ENCODE measurements at places on chromosomes 16 and 17.
A peak's percentile ranks its signal among the peaks of the same experiment; 100 is the strongest.

DNA sequence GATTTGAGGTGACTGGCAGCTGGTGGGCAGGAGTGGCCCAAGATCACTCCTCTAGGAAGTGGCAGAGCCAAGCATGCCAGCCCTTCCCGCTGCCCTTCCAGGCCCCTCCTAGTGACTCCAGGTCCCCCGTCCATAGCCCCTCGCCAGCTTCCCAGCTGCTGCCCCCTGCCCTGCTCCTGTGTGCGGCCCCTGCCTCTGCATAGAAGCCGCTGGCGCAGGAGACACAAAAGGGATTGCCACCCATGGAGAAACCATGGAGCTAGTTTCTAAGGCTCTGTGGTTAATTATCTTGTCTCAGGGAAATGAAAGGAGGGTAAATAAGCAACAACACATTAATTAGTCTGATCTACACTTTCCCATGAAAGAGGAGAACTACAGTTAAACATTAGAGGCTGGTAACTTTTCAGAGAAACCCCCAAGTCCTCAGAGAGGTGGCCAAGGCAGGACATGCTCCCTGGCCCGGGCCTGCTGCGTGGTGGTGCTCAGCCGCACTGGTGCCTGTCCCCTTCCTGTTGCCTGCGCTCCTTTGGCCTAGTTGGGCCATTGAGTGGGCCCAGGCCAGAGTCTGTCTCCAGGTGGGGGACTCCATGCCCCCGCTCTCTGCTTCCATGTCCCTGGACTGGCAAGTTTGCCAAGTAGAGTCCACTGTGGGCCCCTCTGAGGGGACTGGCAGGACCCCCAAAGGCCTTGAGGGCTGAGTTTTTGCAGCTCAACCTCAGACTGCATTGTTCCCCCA, 65.2 kb downstream of the PRMT7 start:
- DNase-seq = no peak

DNA sequence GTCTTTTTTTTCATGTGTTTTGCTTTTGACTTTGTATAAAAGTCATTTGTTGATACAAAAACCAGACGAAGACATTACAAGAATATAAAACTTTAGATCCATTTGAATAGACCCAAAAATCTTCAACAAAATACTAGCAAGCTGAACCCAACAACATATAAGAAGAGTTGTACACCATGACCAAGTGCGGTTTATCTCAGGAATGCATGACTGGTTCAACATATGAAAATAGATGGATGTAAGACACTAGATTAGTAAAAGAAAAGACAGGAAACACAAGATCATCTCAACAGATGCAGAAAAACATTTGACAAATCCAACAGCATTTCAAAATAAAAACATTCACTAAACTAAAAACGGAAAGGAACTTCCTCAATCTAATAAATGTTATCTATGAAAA, 69.0 kb downstream of the TBC1D16 start:
- no peak for DNase-seq

- peak; percentile 52 for DNase-seq
Observed at GRCh38 chr17:69525920-69526841, 111.7 kb downstream of the MAP2K6 start.

GRCh38 chr16:84735849-84736586, 36.2 kb downstream of the USP10 start:
- no peak for DNase-seq

- DNase-seq = no peak
Observed at GRCh38 chr16:7967996-7968509, 622.3 kb downstream of the TMEM114 start.

- peak; percentile 81 for DNase-seq
Observed at GRCh38 chr17:42107597-42108576, 4.6 kb downstream of the DHX58 start.

DNA sequence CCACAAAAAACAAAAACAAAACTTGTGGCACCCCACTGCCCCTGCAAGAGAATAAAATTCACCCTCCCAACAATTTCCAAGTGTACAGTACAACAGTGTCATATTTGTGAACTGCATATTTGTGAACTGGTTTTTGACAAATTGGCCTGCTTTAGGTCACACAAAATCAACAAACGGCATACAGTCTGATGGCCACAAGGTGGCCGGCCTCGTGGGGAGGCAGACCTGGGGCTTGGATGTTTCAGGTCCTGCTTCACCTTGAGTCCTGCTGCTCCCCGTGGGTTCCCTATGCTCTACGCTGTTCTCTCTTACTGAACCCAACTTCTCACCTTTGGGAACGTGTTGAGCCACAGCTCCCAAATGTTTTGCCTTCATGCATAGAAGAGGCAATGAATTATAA, 102.2 kb downstream of the CDK5R1 start:
- no peak for DNase-seq

DNA sequence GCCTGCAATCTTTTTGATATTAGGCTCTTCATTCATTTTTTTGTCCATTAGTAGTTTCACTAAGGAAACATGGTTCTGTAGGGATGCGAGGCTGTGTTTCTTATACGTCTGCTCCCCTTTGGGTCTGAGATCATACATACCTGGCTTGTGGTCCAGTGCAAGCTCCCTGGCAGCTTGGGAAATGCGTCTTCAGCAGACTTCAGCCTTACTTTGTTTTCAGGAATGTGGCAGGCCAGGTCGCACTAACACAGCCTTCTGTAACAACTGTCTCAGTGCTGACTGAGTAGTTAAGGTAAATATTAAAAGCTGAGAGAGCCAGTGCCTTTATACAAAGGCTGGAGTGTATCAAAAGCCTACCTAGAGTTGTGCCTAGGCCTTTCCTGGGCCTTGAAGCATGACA, 970.5 kb upstream of the EEF2KMT start:
- DNase-seq = no peak

GRCh38 chr17:32820440-32820839, 56.5 kb downstream of the MYO1D start:
- DNase-seq = no peak

DNA sequence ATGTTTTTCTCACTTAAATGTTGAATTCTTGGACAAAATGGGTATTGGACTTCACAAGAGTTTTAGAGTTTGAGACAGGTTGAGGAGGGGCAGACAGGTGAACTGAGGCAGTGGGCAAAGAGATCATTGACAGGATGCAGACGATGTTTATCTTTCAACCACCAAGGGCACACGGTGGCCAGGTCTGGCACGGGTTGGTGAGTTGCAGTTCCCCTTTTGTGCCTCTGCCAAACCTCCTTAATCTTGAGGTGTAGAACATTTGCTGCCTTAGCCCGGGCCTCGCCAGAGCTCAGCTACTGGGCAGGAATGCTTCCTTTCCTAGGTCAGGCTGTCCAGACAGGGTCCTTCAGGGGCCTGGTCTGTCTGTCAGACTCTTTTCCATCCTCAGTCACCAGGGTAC, 567.4 kb upstream of the SOX9 start:
- no peak for DNase-seq

DNA sequence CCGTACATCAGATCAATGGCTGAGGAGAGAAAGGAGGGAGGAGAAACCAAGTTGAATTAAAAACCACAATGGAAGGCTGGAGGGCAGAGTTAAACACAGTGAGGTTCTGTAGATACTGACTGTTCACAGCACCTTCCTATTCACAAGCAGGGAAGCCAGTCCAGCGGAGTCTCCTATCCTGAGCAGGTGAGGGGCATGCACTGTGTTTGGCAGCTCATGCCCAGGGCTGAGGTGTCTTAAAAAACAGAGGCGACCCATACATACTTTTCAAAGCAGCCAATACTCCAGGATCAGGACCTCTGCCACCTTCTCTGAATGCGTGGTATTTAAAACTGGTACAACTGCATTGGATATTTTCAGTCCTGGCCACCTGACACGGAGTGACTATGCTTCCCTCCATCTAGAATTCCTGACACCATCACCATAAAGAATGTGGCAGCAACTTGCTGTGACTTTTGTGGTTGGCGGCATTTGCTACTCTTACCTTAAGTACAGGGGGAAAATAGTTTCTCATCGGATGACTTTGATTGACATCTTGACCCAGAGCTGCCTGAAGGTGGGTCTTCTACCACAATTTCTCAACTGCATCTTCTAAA, 21.5 kb downstream of the USP22 start:
- no peak for DNase-seq

DNA sequence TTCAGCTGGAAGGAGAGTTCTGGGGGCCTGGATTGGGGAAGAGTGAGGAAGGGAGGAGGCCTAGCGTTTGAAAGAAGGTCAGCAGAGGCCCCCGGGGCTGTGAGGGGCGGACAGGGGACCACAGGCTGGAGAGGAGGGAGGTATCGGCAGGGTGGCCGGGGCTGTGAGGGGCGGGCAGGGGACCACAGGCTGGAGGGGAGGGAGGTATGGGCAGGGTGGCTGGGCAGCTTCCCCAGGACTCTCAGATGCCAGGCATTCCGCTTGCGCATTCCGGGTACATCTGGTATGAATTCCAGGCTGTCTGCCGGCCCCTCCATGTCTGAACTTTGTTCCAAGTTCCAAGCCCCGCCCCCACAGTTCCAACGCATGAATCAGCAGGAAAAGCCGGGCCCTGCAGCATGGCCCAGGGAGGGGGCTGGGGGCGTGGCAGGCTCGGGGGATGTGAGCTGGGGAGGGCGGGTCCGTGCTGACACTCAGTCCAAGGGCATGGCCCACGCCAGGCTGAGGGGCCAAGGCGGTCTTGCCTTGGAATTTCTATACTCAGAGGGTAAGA, 4.3 kb upstream of the TLCD2 start:
- peak; percentile 97 for DNase-seq

- no peak for DNase-seq
Observed at GRCh38 chr17:903691-904481, 75.7 kb downstream of the NXN start.

DNA sequence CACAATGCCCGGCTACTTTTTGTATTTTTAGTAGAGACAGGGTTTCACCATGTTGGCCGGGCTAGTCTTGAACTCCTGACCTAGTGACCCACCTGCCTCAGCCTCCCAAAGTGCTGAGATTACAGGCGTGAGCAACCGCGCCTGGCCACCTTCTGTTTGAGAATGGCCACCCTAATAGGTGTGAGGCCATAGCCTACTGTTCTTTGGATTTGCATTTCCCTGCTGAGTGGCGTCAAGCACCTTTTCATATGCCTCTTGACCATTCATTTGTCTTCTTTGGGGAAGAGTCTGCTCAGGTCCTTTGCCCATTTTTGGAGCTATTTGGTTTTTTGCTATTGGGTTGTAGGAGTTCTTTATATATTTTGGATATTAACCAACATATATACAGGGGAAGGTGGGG, 276.7 kb downstream of the PARN start:
- DNase-seq = no peak

DNA sequence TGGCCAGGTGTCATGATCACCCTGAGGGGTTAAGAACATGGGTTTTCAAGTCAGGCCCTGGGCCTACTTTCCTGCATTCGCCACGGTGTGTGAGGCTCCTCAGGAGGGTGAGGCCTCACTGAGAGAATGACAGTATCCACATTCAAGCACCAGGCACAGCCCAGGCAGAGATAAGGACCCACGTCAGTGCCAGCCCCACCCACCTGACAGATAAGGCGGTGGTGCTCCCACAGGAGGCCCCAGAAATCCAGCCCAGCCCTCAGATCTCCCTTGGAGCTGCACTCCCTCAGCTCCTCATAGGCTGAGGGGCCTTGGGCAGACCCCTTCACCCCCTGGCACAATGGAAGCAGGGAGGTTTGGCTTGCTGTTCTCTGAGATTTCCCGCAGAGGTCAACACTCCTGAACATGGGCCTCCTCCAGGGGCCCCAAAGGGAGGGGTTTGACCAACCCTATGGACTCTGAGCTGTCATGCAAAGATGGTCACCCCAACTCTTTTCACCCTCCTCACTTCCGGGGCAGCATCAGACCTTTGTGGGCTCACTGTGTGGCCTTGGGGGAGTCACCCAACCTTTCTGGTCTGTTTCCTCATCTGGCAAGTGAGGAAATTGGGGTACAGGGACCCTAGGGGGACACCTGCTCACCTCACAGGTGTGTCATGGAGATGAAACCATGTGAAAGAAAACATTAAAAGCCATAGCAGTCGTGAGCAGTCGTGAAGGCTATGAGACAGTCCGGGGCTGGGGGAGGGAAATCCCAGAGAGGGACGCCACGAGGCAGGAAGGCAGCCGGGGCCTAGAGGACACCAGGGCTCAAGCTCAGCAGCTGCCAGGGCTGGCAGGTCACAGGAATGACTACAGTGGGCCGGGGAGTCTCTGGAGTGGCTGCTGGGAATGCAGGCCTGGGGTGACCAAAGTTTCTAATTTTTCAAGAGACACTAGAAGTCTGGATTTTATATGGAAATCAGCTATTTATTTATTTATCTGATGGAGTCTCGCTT, 15.4 kb downstream of the PLLP start:
- peak; percentile 95 for DNase-seq

GRCh38 chr17:32719689-32720088, 157.2 kb downstream of the MYO1D start:
- no peak for DNase-seq

DNA sequence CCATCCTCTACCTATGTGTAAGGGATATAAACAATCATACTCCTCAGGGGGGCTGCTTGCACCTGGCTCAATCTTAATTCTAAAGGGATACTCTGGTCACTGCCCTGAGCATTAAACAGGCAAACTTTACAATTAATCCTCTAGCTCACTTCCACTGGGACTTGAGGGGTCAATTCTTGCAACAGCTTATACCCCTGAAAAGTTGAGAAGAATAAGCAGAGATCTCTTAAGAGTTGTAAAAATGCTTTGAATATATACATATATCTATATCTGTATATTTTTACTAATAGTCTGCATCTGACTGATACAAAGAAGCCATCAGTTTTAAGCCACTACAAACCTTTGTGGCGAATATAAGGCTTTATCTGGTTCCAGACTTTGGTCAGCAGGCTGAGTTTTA, 19.6 kb downstream of the HEATR6 start:
- no peak for DNase-seq

DNA sequence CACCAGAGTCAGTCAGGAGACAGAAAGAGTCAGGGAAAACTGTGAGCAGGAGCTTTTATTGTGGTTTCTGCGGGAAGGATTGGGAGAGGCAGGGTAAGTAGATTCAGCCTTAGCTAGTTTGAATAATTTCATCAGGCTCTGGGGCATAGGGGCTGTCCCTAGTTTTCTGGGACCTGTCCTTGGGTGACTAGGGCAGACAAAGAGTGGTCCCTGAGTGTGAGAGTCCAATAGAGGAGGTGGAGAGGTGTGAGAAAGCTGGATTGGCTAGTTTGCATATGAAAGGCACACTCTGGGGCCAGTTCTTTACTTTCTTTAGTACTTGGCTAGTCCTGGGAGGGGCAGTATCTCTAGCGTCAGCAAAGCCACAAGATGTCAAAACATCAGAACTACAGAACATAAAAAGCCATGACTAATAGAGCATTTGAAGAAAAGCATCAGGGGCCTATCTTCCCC, 255.6 kb downstream of the HS3ST3A1 start:
- no peak for DNase-seq

- DNase-seq = peak; percentile 93
Observed at GRCh38 chr17:80599546-80600305, 55.1 kb downstream of the RPTOR start.

- no peak for DNase-seq
Observed at GRCh38 chr16:72199761-72200337, 27.9 kb upstream of the PMFBP1 start.

- DNase-seq = peak; percentile 65
Observed at GRCh38 chr17:1649844-1650501, at the start of gene RILP. Gene RILP, minus strand, starts transcription at chr17:1649866. Its CDS starts 62 bp downstream, at chr17:1649804.

GRCh38 chr17:75641343-75641742, 8.1 kb downstream of the SMIM5 start:
- no peak for DNase-seq

GRCh38 chr17:35242805-35243560, at the start of gene SLFN5:
Gene SLFN5, plus strand, starts transcription at chr17:35243072. Its CDS starts 15,619 bp downstream, at chr17:35258691.
- peak; percentile 92 for DNase-seq

- no peak for DNase-seq
Observed at GRCh38 chr17:5591966-5592365, 7.7 kb upstream of the NLRP1 start.

- no peak for DNase-seq
Observed at GRCh38 chr16:23535901-23536300, 21.2 kb downstream of the EARS2 start.

- DNase-seq = no peak
Observed at GRCh38 chr17:3977387-3977786, 13.2 kb upstream of the ATP2A3 start.

GRCh38 chr17:57876866-57877237, 27.0 kb upstream of the MRPS23 start:
- DNase-seq = no peak
